ENCODE measurements at places on chromosomes 1 and 21.

GRCh38 chr1:224368409-224368808, 11.7 kb downstream of the CNIH4 start:
- DNase-seq, result no peak

- DNase-seq, result no peak
Measured at GRCh38 chr1:68625624-68626023, 128.7 kb upstream of the DEPDC1 start.

DNA sequence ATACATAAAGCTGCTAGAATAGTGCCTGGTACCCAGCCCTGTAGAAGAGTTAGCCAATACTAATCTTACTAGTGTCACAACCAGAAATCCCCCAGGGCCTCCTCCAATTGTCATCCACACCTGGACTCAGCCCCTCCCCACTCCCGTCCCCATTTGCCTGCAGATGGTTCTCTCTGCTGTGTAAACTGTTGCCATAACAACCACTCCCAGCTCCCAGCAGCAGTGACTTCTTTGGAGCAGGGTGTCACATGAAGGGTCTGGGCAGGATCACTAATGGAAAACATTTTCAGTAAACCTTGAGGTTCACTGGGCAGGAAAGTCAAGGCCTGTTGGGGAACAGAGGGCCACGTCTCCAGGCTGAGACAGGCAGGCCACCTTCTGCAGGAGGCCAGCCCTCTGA, 126.0 kb upstream of the IPO9 start:
- DNase-seq, result peak; percentile 98

- DNase-seq, result no peak
Measured at GRCh38 chr1:242447689-242448088, 76.8 kb downstream of the PLD5 start.

DNA sequence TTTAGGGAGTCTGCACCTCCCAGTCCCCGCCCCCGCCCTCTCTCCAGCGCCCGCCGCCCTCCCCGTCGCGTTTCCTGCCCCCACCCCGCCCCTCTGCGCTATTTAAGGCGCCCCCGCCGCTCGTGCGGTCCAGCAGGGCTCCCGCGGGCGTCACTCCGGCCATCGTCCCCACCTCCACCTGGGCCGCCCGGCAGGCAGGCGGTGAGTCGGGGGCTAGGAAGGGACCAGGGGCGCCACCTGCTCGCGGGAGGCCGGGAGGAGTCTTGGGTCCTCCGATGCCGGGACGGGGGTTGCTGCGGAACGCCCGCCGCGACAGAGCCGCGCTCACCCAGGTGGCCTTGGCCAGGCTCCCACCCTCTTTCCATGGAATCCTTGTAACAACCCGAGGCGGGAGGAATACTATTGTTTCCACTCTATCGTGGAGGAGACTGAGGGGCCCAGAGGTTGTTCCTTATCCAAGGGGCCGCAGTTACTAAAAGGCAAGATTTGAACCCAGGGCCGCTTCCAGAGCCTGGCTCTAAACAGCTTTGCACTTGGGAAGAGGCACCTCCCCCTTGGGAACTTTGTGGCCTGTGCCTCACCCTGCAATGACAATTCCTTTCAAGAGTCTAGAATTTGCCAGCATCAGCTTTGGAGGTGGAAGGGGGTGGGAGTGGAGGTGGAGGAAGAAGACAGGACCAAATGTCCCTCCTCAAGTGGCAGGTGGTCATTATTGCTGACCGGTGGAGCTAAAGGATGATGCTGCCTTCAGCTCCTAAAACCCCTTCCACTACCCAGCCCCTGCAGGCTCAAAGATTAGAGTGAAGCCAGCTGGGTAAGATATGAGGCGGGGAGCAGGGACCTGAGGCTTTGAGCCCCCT, at the start of gene GJA4:
TSS of gene GJA4 (plus strand) at position 132 of the 860 bp plus-strand sequence. CDS start 1,215 bp downstream, outside the sequence.
- DNase-seq, result peak; percentile 7
